ENCODE measurements at places on chromosomes 6 and 20.

DNA sequence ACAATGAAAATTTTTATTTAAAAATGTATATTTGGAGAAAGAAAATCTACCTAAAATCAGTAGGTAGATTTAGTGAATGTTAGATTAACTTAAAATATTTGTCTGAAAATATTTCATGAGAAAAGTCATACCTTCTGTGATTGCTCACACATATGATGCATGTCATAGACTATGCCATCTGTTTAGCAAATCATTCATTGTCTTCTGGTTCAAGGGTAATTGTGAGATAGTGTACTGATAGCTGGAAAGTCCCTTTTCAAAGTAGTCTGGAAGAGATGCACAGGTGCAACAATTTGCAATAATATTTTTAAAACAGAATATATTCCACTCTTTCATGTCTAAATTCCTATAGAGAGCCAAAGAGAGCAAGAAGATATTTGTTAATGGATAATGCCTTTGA is 21.0 kb upstream of the RNF217 start:
- no peak for DNase-seq

- DNase-seq: no peak
Observed at GRCh38 chr6:13299403-13299821, 28.9 kb downstream of the TBC1D7 start.

DNA sequence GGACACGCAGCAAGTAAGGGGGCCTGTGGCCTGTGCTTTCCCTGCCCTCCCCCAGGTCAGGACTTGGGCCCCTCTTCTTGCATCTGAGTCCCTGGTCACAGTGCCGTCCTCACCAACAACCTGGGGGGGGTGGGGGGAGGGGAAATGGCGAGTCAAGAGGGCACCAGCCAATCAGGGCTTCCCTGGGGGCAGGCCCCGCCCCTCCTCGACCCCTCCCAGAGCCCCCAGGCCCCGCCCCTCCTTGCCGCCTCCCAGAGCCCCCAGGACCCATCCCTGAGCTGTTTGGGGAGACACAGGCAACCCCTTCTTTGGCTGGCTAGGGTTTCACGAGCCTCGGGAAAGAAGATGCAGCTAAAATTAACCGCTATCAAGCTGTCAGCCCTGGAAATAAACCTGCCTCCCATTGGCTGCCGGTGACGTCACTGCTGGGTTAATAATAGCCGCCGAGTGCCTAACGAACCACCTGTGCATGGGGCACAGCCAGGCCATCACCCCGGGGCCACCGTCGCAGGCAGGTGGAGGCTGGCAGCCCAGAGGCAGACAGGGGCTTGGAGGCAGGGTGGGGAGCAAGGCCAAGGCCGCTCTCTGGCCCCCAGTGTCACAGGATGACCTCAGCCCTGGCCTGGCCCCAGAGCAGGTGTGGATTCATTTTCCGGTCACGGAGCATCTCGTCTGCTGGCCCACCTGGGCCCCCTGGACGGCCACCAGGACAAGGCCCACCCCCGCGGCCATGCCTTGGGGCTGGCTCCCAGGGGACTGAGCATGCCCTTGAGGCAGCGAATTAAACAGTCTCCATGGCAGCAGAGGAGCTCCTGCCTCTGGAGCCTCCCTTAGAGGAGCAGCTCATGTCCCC is 3.2 kb upstream of the EEF1A2 start:
- no peak for DNase-seq

GRCh38 chr20:53291548-53291947 is 302.1 kb downstream of the ZNF217 start:
- no peak for DNase-seq

- DNase-seq: no peak
Observed at GRCh38 chr6:14012313-14013030, 87.7 kb downstream of the RNF182 start.

DNA sequence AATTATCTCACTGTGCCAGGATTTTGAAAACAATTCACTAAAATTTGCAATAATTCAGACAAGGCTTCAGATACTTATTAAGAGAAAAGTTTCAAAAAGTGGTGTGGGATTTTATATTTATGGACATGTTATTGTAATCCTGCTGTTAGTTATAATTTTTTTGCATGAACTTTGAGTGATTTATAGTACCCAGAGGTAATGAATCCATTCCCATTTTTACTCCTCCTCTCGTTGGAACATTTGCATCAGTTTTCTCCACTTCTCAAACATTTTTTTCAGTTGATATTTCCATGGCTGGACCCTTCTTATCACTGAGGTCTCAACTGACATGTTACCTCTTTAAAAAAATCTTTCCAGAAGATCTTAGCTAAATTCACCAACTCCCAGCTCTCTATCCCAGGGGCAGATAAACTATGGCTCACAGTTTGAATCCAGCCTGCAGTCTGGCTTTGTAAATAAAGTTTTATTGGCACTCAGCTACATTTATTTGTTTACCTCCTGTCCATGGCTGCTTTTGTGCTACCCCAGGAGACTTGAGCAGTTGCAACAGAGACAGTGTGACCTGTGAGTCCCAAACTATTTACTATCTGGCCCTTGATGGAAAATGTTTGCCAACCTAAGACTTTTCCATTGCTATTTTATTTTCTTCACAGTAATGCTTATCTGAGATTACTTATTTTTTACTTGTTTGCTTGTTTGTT is 83.4 kb downstream of the TSHZ2 start:
- DNase-seq: no peak

DNA sequence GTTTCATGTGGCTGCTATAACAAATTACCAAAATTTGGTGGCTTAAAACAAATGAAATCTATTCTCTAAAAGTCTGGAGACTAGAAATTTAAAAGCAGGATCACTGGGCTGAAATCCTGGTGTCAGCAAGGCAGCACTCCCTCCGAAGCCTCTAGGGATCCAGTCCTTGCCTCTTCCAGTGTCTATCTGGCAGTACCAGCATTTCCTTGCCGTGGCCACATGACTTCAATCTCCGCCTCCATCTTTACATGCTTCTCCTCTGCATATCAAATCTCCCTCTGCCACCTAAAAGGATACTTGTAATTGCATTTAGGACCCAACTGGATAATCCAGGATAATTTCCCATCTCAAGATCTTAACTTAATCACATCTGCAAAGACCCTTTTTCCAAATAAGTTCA is 30.2 kb downstream of the ARHGAP18 start:
- DNase-seq: no peak

- DNase-seq: no peak
Observed at GRCh38 chr6:3410385-3411360, 46.2 kb downstream of the SLC22A23 start.

GRCh38 chr20:10927936-10928840 is 254.4 kb upstream of the JAG1 start:
- no peak for DNase-seq

DNA sequence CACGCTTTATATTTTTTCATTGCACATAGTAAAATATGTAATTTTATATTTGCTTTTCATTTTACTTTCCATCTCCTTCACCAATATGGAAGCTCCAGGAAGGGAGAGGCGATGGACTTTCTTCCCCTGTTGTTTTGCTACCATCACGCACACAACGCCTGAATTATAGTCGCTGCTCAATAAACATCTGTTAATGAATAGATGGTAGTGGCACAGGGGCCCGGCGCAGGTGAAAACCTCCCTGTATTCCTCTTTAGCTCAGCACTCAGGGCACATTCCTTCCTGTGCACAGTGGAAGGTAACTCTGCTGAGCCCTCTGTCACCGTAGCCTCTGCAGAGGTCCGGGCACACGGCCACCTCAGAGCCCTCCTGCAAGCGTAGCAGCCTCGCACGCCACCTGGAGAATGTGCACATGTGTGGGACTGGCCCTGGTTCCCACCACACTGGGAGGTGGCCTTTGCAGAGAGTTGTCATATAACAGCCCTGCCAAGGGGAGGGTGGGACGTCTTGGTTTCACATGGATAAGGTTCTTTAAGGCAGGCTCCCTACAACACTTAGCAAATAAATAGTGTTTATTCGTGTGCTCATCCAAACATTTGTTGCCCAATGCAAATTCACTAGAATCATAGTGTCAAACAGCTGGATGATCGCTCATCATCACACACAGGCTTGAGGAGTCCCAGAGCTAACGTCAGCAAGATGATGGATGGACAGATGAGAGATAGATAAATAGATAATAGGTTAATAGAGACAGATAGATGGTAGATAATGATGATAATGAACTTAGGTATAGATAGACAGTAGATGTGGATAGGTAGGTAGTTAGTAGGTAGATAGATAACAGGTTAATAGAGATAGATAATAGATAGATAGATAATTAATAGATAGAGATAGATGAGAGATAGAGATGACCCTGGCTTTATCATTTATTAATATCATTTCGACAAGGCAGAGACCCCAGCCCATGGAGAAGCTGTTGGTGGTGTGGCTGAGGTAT is 32.3 kb upstream of the AFDN start:
- no peak for DNase-seq

- peak; percentile 16 for DNase-seq
Observed at GRCh38 chr20:8952721-8953120, 116.2 kb upstream of the PLCB4 start.

- DNase-seq: no peak
Observed at GRCh38 chr6:166333172-166333995, 9.0 kb downstream of the SFT2D1 start.

GRCh38 chr20:48945840-48946514 is 24.5 kb downstream of the ARFGEF2 start:
- peak; percentile 17 for DNase-seq
